ENCODE measurements at places on chromosomes 3 and 15.

GRCh38 chr3:21839592-21839991, 88.6 kb upstream of the ZNF385D start:
- peak; percentile 37 for DNase-seq

- DNase-seq = no peak
Measured at GRCh38 chr3:49654955-49655556, 19.1 kb upstream of the APEH start.

DNA sequence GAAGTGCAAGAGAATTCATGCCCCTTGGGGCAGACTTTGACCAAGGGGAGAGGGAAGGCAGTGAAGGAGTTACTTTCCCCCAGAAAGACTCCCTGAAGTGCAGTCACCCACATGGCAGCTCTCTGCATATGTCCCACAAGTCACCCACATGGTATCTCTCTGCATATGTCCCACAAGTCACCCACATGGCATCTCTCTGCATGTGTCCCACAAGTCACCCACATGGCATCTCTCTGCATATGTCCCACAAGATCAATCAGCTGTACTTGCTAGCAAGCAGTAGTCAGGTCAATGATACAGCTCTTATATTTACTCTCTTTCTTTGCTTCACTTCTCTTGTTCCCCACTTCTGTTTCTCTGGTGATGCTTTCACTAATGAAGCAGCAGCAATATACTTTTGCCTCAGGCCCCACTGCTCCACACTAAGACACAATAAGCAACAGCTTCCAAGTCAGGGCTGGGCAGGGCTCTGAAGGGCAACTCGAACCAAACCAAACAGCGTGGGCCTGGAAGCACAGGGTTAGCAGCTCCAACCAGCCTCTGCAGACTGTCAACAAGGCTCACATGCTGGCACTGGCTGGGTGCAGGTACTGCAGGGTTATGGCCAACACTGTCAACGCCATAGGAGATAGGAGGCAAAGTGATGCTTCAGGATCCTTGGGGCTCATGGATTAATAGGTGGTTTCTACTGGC, 46.7 kb downstream of the THBS1 start:
- no peak for DNase-seq

DNA sequence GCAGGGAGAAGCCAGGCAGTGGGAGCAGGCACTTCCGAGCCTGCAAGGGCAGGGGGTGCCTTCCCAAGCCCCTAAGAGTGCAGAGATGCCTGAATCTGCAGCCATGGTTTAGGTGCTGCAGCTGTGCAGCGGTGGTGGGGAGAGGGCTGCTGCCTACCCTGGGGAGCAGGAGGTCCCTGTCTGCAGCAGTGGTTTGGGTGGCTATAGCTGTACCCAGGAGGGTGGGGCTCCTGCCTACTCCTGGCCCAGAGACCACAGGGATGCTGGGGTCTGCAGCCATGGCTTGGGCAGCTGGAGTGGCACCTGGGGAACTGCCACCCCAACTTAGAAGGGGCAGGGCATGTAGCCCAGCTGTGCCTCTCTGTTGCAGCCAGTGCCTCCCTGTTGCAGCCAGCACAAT, 488.1 kb upstream of the THBS1 start:
- no peak for DNase-seq

DNA sequence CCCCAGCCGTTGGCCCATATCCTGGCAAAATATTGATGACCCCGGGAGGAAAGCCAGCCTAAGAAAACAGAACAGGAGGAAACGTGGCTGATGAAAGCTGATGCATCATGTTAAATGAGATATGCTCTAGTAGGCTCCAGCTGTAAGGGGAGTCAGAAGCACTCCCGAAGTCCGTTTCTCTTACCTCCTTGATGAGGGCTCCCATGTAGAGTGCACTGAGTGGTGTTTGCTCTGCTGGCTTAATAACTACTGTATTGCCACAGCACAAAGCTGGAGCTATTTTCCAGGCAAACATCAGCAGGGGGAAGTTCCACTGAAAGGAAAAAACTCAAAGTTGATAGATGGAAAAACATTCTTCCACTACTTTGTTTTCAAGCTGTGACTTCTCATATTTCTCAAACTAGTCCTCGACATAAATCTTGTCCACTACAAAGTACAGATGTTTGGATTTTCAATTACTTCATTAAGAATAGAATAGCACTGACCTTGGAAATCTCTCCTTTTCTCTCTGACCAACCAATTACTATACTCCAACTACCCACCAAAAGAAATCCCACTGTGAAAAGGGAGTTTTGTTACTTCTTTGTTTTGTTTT, 72.7 kb downstream of the ALDH1A2 start:
- no peak for DNase-seq

GRCh38 chr3:32994045-32994444, 42.6 kb downstream of the CCR4 start:
- DNase-seq = no peak

DNA sequence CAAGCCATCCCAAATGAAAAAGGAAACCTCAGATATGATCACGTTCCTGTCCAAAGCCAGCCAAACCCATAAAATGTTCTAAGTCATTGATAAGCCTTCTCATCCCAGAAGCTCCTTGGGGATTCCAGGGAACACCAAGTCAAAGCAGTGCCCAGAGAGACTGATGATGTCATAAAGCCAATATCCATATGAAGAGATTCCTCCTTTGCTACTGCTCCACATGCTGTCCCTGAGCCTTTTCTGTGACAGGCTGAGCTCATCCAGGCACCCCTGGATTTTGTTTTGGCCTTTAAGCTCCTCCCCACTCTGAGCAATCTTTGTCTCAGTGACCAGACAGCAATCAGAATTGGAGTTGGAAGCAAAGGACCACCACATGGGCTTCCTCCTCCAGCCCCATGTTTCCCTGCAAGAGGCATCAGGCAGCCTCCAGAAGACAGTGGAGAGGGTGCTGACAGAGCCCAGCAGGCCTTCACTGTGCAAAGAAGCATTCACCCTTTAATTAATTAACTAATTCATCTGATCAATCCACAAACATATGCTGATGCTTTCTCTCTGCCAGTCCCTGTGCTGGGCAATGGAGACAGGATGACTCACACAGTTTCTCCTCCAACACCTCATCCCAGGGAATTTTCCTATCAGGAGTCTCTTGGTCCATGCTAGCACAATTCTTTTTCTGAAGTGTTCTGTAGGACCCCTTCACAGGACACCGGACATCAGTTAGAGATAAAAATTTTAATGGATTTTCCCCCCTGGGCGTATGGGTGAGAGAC, 25.0 kb downstream of the MEX3B start:
- DNase-seq = peak; percentile 60

GRCh38 chr3:196499807-196500524, 3.6 kb downstream of the RNF168 start:
- no peak for DNase-seq

DNA sequence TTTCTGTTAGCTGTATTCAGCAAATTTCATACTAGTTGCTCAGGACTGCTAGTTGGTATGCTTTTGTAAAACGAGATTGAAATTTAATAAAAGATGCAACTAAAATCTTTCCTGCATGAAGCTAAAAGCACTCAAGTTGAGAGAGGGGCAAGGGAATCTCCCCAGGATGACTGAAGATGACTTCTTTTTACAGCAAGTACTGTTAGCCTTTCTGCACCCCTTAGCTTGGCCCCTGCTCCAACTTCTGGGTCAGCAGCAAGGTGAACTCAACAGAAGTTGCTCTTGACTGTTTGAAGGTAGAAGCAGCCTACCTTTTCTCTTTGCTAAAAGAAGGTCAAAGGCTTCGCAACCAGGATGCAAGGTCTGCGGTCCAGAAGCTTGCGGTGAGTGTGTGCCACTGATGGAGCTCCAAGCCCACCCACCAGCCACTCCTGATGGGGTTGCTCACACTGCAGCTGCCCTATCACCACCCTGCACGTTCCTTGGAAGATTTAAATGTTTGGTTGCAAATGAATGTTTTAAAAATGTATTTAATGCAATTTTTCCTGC, 32.5 kb downstream of the NME9 start:
- DNase-seq = no peak

- DNase-seq = no peak
Measured at GRCh38 chr3:196533260-196533681, 18.1 kb upstream of the SMCO1 start.

- DNase-seq = no peak
Measured at GRCh38 chr15:96320703-96321638, 9.5 kb upstream of the NR2F2 start.

DNA sequence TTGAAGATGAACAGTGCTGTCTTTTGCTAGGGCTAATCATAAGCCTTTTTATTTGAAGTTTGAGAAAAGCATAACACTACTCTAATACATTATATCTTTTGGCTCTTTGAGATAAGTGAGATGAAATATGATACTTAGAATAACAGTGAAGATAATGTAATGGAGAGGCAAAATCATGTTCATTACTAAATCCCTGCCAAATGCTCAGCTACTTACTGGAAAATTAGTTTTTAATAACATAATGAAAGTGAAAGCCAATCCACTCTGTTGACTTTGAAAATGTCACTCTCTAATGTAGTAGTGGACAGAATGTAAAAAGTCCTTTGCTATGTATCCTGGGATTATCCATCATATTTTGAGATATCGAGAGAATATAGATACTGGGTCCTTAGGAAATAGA, 35.9 kb upstream of the MYH15 start:
- DNase-seq = no peak

- DNase-seq = no peak
Measured at GRCh38 chr3:139414608-139415224, 25.3 kb upstream of the COPB2 start.

DNA sequence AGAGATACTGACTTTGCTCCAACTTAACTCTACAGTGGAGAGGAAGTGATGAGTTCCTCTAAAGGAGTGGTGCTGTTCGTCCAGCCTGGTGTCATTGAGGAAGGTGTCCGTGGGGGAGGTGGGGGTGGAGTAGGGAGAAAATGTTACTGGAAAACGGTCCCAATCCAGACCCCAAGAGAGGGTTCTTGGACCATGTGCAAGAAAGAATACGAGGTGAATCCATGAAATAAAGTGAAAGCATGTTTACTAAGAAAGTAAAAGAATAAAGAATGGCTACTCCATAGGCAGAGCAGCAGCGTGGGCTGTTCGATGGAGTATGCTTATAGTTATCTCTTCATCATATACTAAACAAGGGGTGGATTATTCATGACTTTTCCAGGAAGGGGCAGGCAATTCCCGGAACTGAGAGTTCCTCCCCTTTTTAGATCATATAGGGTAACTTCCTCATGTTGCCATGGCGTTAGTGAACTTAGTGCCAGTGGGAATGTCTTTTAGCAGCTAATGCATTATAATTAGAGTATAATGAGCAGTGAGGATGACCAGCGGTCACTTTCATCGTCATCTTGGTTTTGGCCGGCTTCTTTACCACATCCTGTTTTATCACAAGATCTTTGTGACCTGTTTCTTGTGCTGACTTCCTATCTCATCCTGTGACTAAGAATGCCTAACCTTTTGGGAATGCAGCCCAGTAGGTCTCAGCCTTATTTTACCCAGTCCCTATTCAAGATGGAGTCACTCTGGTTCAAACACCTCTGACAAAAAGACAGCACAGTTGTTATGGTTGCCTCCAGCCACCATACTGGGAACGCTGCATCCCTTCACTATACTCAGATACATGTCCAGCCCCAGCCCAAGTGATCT, 38.6 kb downstream of the CLEC3B start:
- no peak for DNase-seq

DNA sequence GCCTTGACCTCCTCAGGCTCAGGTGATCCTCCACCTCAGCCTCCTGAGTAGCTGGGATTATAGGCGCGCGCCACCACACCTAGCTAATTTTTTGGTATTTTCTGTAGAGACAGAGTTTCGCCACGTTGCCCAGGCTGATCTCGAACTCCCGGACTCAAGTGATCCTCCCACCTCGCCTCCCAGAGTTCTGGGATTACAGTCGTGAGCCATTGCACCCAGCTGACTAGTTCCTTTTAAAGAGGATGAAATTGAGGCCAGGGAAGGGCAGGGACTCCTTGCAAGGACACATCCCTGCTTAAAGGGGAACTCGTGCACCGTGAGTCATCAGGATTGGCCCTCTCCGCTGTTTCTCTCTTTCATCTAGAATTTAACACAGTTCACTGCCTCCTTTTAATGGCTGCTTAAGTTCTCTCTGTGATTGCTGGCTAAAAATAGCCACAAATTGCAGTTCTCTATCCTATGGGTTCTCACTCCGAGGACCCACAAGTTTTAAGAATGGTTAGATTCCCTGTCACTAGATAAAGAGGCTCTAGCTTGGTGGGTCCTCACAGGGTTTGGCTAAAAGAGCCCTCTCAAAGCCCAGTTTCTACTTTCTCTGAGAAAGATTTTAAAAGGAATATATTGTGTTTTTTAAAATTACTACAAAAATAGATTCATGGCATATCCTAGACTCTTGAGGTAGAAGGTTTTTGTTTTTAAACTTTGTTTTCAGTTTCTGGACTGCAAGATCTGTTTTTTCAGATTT, 1.4 kb downstream of the CRTAP start:
- DNase-seq = peak; percentile 63

DNA sequence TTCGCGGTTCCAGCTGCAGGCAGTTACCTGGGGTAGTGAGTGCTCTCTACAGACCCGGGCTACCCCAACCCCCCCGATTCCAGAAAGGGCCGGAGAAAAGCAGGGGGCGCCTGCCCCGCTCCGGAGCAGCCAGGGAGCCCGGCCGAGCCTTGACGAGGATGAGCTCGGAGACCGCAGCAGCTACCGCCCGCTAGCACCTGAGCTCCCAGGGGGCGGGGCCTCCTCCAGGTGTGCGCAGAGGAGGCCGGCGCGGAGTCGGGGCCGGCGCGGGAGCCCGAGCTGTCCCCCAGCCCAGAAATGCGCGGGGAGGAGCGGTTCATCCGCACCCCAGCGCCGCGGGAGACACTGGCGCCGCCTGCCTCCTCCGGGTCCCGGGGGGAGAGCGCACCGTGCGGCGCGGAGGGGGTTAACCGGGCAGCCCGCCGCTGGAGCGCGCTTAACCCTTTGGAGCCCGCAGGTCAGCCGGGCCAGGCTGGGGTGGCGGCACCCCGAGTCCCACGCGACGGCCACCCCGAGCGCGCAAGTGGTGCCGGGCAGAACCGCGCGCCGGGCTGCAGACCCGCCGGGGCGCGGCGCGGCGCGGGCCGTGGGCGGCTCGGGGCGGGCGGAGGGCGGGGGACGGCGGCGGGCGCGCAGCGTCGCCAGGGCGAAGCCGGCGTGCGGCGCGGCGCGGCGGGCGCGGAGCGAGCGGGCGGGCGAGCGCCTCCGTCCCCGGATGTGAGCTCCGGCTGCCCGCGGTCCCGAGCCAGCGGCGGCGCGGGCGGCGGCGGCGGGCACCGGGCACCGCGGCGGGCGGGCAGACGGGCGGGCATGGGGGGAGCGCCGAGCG, at the start of gene CACNA1D:
CACNA1D (plus strand) TSS at position 649 of the 829 bp plus-strand sequence. CDS start 556 bp downstream, outside the sequence.
- DNase-seq = no peak

- DNase-seq = peak; percentile 45
Measured at GRCh38 chr3:196219194-196219969, 3.0 kb downstream of the SLC51A start.

- no peak for DNase-seq
Measured at GRCh38 chr3:156455839-156456238, 99.1 kb downstream of the SSR3 start.

- DNase-seq = no peak
Measured at GRCh38 chr15:29724026-29724425, 98.2 kb downstream of the TJP1 start.

DNA sequence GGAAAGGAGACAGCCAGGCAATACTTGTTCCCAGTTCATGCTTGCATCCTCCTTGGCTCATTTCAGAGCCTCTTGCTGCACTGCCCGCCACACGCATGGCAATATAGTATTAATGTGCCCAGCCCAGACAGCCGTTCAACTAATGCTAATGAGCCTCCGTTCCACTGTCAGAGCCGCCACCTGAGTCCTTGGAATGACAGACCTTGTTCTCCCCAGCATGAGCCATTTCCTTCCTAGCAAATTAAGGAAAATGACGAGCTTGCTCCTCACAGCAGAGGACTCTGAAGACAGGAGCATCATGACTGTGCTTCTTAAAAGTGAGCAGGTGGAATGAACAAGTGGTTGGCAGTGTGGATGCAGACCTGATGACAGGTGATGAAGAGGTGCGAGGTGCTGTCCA, 10.8 kb upstream of the LRRC15 start:
- DNase-seq = no peak

Data from NCI-H446 (cell line).